ENCODE measurements at places on chromosomes 16 and 17.

- DNase-seq, result peak; percentile 93
Measured at GRCh38 chr17:143785-144281, 6.5 kb downstream of the SCGB1C2 start.

GRCh38 chr16:18969855-18970240, 13.9 kb upstream of the TMC7 start:
- no peak for DNase-seq

DNA sequence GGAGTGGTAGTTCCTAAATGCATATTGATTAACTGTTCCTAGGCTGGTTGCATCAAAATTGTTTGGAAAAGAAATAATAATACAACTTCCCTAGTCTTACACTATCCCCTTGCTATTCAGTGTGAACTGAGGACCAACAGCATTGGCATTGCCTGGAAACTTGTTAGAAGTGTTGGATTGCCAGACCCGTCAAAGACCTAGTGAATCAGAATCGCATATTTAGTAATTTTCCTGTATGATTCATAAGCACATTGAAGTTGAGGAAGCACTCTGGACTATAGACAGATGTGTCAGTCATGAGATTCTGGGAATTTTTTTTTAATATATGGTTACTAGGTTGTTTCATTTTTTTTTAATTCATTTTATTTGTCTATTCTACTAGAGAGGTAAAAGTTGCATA, 34.7 kb upstream of the KCNJ16 start:
- no peak for DNase-seq

DNA sequence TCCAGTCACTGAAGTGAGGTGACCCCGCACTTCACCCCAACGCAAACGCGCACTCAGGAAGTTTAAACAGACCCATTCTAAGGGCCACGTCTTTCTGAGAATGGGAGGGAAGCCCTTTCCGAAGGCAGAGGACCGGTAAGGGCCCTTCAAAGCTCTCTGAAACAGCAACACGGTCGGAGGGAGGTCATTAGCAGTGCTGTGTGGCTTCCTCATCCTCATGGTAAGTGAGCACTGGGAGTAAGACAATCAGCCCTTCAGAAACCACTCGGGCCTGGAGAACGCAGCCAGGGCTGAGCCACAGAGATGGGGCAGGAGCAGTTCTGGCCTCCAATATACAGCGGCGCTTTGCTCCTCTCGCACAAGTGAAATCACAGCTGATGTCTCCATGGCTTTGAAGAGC, 23.7 kb downstream of the SRL start:
- DNase-seq, result no peak

DNA sequence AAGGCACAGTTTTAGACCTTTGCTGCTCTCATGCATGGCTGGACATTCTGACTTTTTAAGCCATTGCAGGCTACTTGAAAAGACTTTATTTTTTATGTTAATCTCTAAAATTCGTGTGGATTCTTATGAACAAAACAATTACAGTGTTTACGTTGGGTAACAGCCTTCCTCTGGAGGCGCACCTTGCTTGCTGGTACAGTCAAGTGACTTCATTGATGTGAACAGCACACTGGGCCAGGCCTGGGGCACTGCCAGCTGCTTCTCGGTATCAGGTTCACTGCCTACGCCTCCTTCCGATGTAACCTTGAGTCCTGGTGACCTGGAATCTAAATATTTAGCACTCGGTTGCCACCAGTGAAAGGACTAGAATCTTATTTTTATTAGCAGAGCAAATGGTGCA, 27.8 kb downstream of the MARCHF10 start:
- DNase-seq, result no peak

DNA sequence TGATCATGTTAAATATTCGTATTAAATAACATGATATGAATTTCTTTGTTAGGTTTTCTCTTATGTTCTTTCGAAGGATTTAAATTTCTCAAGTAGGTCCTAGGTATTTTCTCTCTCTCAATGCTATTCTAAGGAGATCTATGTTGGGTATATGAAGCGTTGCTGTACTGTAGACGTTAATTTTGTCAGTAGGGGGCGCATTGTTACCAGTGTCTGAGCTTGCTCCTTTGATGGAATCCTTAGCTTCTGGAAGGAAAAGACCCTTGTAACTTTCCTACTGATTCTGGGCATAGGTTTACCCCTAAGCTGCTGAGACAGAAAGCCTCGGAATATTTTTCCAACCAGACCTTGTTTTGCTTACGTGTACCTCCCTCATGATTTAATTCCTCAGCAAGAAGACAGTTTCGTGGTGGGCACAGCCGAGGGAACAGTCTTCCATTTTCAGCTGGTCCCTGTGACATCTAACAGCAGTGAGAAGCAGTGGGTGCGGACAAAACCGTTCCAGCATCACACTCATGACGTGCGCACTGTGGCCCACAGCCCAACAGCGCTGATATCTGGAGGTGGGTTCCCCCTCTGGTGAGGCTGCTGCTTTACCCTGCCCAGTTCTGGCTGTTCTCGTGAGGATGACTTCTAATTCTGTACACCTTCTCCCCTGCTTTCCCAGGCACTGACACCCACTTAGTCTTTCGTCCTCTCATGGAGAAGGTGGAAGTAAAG, 17.9 kb downstream of the UTP4 start:
- peak; percentile 17 for DNase-seq

DNA sequence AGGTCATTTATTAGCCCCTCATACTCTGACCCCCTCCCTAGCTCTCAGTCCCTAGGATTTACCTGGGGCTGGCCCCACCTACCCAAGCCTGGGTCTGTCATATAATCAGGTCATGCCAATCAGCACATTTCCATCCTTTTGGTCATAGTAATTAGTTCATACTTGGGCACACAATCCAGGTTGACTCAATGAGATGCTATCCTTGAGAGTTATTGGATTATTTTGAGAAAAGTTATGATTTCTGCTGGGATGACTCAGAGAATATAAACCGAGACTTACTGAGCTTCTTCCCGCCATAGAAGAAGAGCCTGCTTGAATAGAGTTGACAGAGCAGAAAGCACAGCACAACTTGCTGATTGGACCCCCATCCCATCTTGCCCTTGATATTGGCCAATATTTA, 331.5 kb downstream of the CBLN1 start:
- DNase-seq, result no peak

DNA sequence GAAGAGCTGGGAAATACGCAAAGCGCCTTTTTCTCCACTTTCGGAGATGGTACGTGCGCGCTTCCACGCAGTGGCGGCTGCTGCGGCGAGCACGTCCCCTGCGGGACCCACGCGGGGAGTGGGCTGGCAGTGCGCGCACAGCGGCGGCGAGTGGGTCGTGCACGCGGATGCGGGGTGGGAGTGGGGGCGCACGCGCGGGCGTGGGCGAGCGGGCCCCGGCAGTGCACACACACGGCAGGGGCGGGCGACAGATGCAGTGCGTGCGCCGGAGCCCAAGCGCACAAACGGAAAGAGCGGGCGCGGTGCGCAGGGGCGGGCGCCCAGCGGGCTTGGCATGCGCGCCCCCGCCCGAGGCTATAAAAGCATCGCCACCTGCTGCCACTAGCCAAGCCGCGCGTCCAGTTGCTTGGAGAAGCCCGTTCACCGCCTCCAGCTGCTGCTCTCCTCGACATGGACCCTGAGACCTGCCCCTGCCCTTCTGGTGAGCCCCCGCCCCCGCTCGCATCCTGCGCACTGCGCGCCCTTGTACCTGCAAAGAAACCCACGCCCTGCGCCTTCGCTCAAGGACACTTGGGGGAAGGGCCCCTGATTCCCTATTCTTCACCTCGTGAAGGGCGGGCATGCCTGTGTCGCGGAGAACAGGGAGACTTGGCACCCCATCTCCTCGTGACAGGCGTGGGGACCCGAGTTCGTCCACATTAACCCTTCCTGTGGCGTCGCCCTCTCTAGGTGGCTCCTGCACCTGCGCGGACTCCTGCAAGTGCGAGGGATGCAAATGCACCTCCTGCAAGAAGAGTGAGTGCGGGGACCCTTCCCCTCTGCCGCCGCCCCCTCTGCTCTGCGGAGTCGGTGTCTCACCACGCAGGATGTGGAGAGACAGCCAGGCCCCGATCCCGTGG, at the start of gene MT3:
Gene MT3 (plus strand): TSS at position 388 of the 899 bp plus-strand sequence. CDS start 63 bp downstream, at position 451.
- peak; percentile 35 for DNase-seq

DNA sequence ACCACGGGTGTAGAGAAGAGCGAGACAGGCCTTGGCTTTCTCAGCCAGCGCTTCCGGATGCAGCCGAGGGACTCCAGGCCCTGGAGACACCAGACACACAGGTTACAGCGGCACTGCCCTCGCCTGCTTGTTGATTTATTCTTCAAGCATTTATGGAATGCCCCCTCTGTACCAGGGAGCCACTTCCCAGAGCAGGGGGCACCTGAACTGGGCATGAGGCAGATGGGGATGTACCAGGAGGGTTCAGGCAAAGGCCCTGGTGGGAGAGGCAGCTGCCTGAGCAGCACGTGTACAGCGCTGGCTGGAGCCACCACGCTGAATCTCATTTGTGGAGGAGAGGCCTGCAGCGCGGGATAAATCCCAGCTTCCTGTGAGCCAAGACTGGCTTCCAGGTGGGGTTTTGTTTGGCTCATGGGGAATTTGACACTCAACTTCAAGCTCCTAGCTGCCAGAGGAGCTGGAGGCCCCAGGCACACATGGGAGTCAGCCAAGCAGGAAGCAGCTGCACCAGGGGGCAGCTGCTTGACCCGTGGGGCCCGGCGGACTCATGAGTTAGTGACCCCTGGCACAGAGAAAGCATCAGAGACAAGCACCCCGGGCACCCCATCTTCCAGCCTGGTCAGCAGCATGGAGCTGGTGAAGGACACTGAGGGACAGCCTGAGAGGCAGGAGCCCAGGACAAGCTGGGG, 59.7 kb downstream of the IL21R start:
- DNase-seq, result no peak
